ENCODE measurements at places on chromosomes 4 and X. TPM values are rescaled to one million over a fixed set of nuclear protein-coding genes. Genes with fewer than 3 reads are reported as not detected.

TEX13B gene
- not detected for total RNA-seq

MAD2L1 gene
- 60.5 TPM for total RNA-seq

PIM2 gene
- 152 TPM for total RNA-seq

SGMS2 gene
- 0.42 TPM for total RNA-seq

NRK gene
- total RNA-seq: not detected

NLRP2B gene
- total RNA-seq: not detected

RHOH gene
- total RNA-seq: 134 TPM

PKD2 gene
- 11.8 TPM for total RNA-seq

ASMT gene
- total RNA-seq: not detected

BEX2 gene
- total RNA-seq: 5.0 TPM

HDX gene
- total RNA-seq: 1.9 TPM

RASL11B gene
- total RNA-seq: not detected

DNA sequence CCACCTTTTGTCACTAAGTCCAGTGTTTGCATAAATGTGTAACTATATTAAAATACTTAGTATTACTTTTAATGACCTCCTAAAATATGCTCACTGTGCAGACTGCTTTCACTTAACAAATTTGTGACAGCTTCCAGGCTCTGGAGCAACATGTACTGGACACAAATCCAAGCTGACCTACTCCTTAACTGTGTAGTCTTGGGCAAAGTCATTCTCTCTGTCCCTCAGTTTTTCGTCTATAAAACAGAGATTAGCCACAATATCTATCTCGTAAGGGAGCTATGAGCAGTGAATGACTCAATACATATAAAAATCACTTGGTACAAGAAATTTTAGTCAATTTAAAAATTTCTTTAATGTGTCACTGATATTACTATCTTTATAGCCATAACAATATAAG lies 20.4 kb upstream of the RAB40A start:
- no peaks in the 10 kb centered on the region for H3K36me3 ChIP-seq
- no peaks in the 10 kb centered on the region for H3K4me1 ChIP-seq
- H3K27me3 ChIP-seq: no peaks in the 10 kb centered on the region
- no peak overlapping the region for H3K4me3 ChIP-seq
- H3K27ac ChIP-seq: no peak overlapping the region

DNA sequence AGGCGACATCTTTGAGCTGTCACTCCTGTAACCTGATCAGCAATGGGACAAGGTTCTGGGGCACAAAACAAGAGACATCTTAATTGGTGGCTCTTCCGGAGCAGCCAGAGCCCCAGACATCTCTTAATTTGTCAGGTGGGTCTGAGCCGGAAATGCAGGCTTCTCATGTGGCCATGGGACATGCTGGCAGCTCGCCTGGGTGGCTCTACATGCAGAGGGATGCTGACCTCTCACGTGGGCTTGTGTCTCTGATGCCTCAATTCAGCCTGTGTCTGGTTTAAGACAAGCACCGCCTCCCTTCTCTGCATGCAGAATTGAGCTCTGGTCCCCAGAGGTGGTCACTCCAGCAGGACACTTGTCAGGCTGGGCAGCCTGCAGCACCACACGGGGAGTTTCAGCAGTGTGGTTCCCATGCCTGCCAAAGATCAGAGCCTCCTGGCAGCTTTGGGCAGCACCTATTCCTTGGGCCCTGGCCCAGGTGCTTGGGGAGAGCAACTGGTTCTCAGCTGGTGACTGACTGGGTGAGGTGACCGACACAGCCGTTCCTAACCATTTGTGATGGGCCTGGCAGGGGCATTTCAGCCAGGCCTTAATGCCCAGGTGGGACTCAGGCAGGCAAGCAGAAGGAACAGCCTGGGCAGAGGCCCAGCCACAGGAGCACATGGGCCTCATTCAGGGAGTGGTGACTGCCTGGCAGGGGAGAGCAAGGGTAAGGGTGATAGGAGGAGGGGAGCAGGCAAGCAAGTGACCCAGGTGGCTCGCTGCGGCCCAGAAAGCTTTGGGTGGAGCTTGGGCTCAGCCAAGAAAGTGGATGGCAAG lies 53.4 kb downstream of the HMX1 start:
- no peaks in the 10 kb centered on the region for H3K4me1 ChIP-seq
- H3K27me3 ChIP-seq: no peaks in the 10 kb centered on the region
- DNase-seq: no peak
- no peak overlapping the region for H3K4me3 ChIP-seq
- no peaks in the 10 kb centered on the region for H3K36me3 ChIP-seq
- H3K27ac ChIP-seq: no peak overlapping the region

- no peaks in the 10 kb centered on the region for H3K36me3 ChIP-seq
- H3K27me3 ChIP-seq: no peaks in the 10 kb centered on the region
- no peak overlapping the region for H3K27ac ChIP-seq
- DNase-seq: no peak
Observed at GRCh38 chr4:148391056-148391455, 51.2 kb downstream of the NR3C2 start.

DNA sequence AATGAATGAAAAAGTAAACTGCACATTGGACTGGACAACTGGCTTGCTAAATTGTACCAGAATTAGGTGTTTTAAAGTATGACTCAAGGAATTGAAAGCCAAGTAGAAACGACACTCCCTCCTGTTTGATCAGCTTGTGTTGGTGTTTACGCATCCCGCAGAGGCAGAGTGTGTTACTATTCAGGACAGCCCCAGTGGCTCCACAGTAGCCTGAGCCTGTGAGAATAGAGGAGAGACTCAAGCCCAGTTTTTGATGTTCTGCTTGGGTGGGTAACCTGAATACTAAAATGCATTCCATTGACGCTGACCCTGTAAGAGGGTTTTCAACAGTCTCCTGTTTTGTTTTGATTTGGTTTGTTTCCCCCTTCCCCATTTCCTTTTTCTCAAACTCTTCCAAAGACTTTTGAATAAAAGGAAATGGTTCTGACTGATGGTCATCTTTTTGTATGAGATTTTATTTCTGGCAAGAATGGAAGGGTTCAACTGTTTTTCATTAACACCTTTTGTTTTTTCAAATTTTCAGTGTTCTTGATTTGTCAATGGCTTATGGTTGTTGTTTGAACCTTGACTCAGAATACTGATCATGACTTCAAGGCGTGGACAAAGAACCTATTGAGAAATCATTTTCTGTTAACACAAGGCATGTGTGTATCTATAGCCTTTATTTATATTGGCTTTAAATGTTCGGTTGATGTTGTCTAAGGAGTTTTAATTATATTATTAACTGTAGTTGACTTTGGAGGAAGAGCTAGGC lies 10.2 kb downstream of the ADGRL3 start:
- no peak overlapping the region for H3K27ac ChIP-seq
- H3K27me3 ChIP-seq: no peaks in the 10 kb centered on the region
- H3K36me3 ChIP-seq: no peaks in the 10 kb centered on the region
- no peaks in the 10 kb centered on the region for H3K4me1 ChIP-seq
- DNase-seq: no peak

GRCh38 chr4:99088023-99088449 lies 552 bp downstream of the ADH5 start:
- peak; percentile 11 for DNase-seq
- no peaks in the 10 kb centered on the region for H3K27me3 ChIP-seq
- peaks cover 48% of the 10 kb centered on the region for H3K4me1 ChIP-seq

DNA sequence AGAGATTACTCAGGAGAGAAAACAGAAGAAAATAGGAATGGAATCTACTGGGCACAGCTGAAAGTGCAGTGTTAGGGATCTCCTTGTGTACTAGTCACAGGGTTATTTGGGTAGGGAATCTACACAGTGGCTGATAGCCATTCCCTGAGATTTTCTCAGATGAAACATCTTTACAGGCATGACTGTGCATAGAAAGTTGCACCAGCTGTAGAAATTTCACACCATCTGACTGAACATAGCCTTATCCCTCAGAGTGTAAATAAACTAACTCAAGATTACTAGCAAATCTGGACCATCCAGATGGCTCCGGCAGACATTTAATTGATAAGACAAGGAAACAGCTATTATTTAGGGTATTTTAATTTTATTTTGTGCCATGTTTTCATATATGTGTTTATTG lies 2053.5 kb upstream of the TENM3 start:
- no peaks in the 10 kb centered on the region for H3K27me3 ChIP-seq
- no peak overlapping the region for H3K27ac ChIP-seq
- DNase-seq: no peak
- no peaks in the 10 kb centered on the region for H3K36me3 ChIP-seq
- H3K4me1 ChIP-seq: no peaks in the 10 kb centered on the region
- no peak overlapping the region for H3K4me3 ChIP-seq

- no peak for DNase-seq
- H3K27ac ChIP-seq: no peak overlapping the region
- peaks cover 2% of the 10 kb centered on the region for H3K27me3 ChIP-seq
- H3K4me3 ChIP-seq: no peak overlapping the region
- no peaks in the 10 kb centered on the region for H3K36me3 ChIP-seq
- H3K4me1 ChIP-seq: no peaks in the 10 kb centered on the region
Observed at GRCh38 chr4:151530230-151530629, 121.3 kb downstream of the FHIP1A start.

- H3K27me3 ChIP-seq: no peaks in the 10 kb centered on the region
- peaks cover 37% of the 10 kb centered on the region for H3K4me1 ChIP-seq
- H3K36me3 ChIP-seq: peaks cover 10% of the 10 kb centered on the region
- peak overlapping the region; percentile 59 for H3K4me3 ChIP-seq
- no peak for DNase-seq
- peak overlapping the region; percentile 83 for H3K27ac ChIP-seq
Observed at GRCh38 chr4:173367285-173367684, 3.5 kb upstream of the SAP30 start.

- no peak for DNase-seq
- no peak overlapping the region for H3K4me3 ChIP-seq
- H3K27me3 ChIP-seq: no peaks in the 10 kb centered on the region
- H3K4me1 ChIP-seq: peaks cover 2% of the 10 kb centered on the region
- H3K36me3 ChIP-seq: peaks cover 9% of the 10 kb centered on the region
- H3K27ac ChIP-seq: no peak overlapping the region
Observed at GRCh38 chrX:119475389-119476101, 7.3 kb downstream of the SLC25A5 start.

- H3K36me3 ChIP-seq: peaks cover 60% of the 10 kb centered on the region
- H3K27me3 ChIP-seq: peaks cover 16% of the 10 kb centered on the region
- H3K4me1 ChIP-seq: peaks cover 77% of the 10 kb centered on the region
- DNase-seq: no peak
Observed at GRCh38 chr4:15777697-15778288, 335 bp upstream of the CD38 start.

GRCh38 chr4:25890571-25891485 lies 23.2 kb upstream of the SMIM20 start:
- H3K4me3 ChIP-seq: no peak overlapping the region
- no peak overlapping the region for H3K27ac ChIP-seq

DNA sequence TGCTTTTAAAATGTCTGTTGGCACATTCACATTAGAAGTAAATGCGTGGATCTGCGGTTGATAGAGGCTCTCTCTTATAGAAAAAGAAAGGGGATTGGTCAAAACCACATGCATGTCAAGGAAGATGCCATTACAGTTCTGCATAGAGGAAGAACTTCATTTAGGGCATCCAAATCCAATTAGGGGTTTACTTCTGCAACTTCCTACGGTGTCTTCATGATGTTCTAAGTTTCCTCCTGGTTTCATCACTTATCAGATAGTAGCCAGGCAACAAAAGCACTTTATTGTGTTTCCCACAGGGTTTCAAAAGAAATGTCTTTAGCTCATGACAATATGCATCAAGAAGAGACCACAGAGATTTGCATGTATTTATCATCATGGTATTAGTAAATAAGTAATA lies 136.0 kb upstream of the HPGD start:
- no peaks in the 10 kb centered on the region for H3K36me3 ChIP-seq
- no peak overlapping the region for H3K4me3 ChIP-seq
- no peak for DNase-seq
- H3K4me1 ChIP-seq: no peaks in the 10 kb centered on the region

- no peak overlapping the region for H3K4me3 ChIP-seq
- DNase-seq: no peak
- no peaks in the 10 kb centered on the region for H3K4me1 ChIP-seq
- no peaks in the 10 kb centered on the region for H3K36me3 ChIP-seq
Observed at GRCh38 chrX:154815274-154815818, 10.1 kb upstream of the MPP1 start.

DNA sequence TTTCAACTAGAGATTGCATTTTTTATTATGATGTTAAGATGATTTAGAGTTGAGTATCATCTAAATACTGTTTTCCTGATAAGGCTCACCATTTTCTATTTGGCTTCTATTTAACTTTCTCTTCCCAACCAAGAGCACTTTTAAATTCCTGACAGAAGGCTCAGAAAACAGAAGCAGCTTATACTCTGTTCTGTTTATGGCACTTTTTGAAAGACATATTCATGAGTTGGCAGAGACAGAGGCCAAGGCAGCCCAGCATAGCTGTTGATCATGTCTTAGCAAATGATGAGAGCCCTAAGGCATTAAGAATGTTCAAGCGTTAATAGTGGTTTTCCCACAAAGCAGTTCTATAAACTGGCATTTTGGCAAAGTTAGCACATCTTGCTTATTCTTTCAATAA lies 330.3 kb downstream of the TRAM1L1 start:
- H3K4me1 ChIP-seq: no peaks in the 10 kb centered on the region
- no peaks in the 10 kb centered on the region for H3K27me3 ChIP-seq
- no peak overlapping the region for H3K4me3 ChIP-seq
- no peak overlapping the region for H3K27ac ChIP-seq
- no peaks in the 10 kb centered on the region for H3K36me3 ChIP-seq

- H3K36me3 ChIP-seq: no peaks in the 10 kb centered on the region
- no peak overlapping the region for H3K27ac ChIP-seq
- no peaks in the 10 kb centered on the region for H3K27me3 ChIP-seq
- no peak overlapping the region for H3K4me3 ChIP-seq
- H3K4me1 ChIP-seq: no peaks in the 10 kb centered on the region
Observed at GRCh38 chrX:29531336-29531735, 684.0 kb upstream of the MAGEB2 start.

DNA sequence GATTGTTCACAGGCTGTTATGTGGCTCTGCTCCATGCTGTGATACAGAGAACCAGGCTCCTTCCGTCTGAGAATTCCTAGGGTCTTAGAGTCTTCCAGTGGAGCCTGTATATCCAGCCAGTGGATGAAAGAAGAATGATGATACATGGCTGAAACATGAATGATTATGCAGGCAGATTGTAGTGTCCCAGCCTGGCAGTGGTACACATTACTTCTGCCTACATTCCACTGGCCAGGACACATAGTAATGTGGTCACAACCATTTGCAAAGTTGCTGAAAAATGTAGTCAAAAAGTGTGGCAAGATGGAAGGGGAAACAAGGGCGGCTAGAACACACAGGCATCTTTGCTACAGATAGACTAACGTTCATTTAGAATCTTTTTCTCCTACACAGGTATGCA lies 4.5 kb upstream of the GBA3 start:
- DNase-seq: no peak
- H3K4me3 ChIP-seq: no peak overlapping the region
- H3K27ac ChIP-seq: no peak overlapping the region

DNA sequence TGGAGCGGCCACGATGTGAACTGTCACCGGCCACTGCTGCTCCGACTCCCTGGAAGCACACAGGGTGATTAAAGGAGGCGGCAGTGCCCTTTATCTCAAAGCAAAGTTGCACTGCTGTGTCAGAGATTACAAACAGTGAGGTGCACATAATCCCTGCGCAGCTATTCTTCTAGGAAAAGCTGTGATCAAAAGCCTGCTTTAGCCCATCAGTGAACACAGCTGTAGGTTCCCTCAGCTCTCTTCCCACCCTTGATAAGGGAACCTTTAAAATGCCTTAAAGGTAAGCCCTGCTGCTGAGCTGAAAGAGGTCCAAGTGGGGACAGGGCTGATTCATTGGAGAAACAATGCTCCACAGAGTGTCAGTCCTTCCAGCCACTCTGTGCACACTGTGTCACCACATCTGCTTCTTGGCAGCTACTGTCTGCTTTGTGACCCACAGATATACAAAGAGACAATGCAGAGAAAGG lies 127.6 kb downstream of the EIF4E start:
- no peak for DNase-seq
- no peak overlapping the region for H3K27ac ChIP-seq
- no peaks in the 10 kb centered on the region for H3K36me3 ChIP-seq
- no peaks in the 10 kb centered on the region for H3K4me1 ChIP-seq
- no peaks in the 10 kb centered on the region for H3K27me3 ChIP-seq
